ENCODE measurements at places on chromosomes 12 and 14.

DNA sequence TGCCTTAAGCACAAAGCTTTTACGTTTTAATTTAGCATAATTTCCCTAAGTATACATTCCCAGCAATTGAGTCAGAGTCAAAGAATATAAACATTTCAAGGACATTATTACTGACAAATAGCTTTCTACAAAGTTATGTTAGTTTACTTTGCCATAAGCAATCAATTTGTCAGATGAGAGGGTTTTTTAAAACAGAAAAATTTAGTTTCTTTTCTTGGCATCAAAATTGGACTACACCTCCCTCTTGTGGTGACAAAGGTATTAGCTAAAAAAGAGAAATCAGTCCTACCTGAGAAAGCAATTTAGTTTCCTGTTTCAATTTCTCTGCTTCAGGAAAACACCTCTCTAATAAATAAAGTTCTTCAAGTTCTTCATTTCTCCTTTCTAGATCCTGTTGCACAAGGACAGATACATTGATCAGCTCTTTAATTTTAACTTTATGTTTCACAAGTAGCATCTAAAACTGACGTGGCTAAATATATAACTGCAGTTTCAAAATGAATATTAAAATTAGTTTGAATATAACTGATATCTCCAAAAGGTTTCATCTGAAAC lies 39.9 kb downstream of the DNAI7 start:
- DNase-seq = no peak

DNA sequence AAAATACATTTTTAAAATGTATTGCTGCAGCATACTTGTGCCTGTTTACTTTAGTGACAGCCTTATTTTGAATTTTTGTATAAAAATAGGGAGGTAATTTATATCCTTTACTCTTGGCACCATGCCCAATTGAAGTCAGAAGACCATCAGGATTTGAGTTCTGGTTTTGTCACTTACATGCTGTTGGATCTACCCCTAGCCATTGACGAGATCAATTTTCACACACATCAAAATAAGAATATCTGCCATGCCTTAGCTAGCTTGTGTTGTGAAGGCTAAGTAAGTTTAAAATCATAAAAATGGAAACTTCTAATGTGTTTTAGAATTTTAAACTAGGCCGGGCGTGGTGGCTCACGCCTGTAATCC lies 381.8 kb downstream of the KCNH5 start:
- DNase-seq = no peak

GRCh38 chr14:36820901-36821300 lies 159.2 kb downstream of the PAX9 start:
- no peak for DNase-seq

- no peak for DNase-seq
These were observed 47.5 kb downstream of the BEGAIN start for GRCh38 chr14:100539766-100540140.

- DNase-seq = no peak
These were observed 40.9 kb upstream of the LRIG3 start for GRCh38 chr12:58961166-58961565.

DNA sequence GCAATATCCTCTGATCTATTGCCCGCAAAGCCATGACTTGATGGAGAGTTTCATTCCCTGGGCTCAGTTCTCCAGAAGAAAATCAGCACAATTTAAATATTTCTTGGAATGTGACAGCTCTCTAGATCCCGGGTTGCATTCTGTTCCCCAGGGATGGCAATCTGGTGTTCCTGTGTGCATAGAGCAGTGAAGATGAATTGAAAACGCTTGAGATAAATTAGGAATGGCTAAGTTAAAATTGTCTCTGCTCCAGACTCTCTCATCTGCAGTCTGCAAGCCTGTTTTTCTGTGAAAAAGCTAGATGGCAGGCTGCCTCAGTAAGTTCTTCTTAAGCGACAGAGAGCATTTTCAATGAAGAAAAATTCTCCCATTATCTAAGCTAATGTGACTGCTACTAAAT lies 582.5 kb upstream of the MGAT4C start:
- no peak for DNase-seq

- DNase-seq = no peak
These were observed 17.2 kb downstream of the TTC9 start for GRCh38 chr14:70658899-70659298.

DNA sequence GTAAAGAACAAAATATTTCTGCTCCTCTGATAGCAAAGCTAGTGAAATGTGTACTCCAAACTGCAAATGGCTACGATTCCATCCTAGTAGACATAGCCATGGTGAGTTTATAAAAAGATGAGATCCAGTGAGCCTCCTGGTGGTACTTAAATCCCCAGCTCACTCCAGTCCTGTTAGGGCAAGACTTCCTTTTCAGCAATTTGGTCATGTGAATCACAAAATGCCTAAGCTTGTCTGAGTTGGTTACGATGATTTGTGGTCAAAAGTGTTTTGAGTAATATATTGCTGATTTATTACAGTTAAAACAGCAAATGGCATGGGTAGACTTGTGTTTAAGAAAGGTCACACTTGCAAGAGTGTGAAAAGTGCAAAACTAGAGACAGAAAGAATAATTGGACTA lies 102.7 kb upstream of the NAV3 start:
- DNase-seq = no peak

DNA sequence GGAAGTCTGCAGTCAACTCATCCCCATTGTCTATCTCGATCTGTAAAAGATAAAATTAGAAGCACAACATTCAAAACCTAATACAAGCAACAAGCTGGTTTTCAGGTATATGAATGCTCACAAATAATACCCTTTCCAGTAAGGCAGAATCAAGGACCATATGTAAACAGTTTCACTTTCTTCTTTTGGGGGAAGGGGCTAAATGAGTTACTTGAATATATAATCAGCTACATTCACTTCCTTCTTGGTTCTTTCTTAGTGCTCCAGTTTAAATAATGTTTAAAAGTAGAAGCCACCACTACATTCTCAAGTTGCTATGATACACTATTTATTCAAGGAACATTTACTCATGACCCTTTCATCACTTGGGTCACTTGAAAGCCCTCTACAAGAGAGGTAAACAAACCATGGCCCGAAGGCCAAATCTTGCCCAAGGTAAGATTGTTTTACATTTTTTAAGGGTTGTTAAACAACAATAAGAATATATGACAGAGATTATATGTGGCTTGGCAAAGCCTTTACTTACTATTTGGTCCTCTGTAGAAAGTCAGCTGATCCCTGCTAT lies 10.3 kb downstream of the TWF1 start:
- no peak for DNase-seq

DNA sequence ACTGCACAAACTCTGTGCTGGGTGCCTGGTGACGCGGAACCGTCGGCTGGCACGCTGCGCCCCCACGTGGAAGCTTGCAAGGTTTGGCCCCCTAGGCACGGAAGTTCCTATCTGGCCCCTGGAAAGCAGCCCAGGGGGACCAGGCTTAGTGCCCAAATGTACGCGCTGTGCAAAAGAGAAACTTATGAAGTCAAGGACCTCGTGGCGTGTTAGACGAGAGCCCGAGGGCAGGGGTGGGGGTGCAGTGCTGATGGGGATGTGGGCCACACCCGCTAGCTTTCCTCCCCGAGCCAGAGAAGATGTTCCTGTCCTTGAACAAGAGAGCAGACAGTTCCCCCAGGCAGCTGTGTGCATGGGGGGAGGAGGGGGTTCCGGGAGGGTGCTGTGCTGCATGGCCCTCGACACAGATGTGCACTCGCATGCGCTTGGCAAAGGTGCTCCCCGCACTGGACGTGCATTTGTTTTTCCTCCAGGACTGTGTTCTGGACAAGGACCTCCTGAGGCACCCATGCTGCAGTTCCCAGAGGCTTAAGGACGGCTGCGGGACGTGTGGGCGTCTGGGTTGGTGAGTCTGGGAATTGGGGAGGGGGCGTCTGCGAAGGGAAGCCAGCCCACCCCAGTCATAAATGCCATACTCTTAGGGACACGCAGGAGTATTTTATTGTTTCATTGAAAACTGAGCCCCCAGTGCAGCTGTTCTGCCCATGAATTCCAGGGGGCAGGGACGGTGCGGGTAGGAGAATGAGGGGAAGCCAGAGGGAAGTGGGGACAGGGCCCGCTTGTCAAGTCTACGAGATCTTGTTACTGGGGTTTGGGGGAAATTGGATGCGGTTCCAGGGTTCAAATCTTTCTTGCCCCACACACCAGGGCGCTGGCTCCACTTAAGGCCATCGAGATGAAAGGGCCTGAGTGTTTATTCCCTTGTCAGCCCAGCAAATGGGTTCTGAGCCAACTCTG lies 80.0 kb downstream of the NTF3 start:
- DNase-seq = peak; percentile 18

GRCh38 chr14:63524537-63525155 lies 18.5 kb downstream of the PPP2R5E start:
- no peak for DNase-seq

DNA sequence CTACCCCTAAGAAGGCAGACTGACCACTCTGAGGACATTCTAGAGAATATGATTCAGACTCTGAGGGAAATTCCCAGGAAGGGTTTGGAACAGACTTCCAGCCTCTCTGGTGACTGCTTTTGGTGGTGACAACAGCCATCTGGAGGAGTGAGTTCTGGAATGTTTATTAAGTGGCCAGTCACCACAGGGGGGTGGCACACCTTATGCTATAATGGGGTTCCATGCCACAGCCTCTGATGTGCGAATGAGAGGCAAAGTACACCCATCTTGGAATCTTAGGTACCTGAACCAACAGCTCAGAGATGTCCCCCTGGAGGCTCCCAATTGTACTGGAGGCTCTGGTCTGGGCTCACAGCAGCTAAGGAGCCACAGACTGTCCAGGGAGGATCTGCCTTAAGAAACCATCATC lies 9.5 kb upstream of the TINF2 start:
- DNase-seq = no peak

DNA sequence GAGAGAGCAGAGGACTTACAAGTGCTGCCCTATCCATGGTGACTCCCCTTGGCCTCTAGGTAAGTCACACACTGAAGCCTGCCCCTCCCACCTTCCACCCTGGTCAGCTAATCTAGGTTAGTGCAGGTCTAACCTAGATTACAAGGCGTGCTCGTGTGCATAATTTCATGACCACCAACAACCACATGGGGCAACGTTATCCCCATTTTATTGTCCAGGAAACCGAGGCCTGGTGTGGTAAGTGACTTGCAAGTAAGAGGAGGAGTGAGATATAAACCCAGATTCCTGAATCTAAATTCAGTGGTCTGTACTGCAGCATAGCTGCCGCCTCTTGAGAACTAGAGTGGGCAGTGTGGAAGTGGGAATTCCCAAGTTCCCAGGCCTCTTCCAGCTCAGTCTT lies 171.1 kb downstream of the DAD1 start:
- no peak for DNase-seq

- no peak for DNase-seq
These were observed 6.4 kb downstream of the DICER1 start for GRCh38 chr14:95150910-95151309.

GRCh38 chr14:68692916-68693771 lies 99.7 kb downstream of the ZFP36L1 start:
- no peak for DNase-seq

DNA sequence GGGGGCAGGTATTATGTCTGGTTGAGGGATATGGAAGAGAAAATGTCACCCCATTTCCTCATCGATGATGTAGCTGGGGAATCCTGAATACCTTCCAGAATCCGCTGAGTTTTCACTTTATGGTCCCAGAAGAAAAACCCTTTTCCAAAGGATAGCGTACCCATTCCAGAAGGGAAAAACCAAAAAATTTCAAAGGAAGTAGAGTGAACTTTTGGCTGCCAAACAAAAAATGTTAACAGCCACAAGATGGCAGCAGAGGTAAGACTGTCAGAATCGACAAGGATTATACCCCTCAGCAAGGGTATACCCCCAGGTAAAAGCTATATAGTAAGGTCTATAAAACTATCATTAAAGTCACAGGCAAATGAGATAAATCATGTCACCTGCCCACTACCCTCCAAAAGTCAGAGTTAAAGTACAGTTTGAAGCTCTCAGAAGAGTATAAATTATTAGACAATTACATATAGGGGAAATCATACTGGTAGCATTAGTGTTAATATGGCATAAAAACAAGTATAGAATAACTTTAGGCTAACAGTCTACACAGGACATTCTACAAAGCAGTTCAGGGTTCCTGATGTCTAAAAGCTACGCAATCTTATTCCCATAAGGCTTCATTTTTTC lies 18.0 kb downstream of the ACIN1 start:
- no peak for DNase-seq

GRCh38 chr14:50607181-50607580 lies 47.2 kb downstream of the ATL1 start:
- DNase-seq = peak; percentile 44

DNA sequence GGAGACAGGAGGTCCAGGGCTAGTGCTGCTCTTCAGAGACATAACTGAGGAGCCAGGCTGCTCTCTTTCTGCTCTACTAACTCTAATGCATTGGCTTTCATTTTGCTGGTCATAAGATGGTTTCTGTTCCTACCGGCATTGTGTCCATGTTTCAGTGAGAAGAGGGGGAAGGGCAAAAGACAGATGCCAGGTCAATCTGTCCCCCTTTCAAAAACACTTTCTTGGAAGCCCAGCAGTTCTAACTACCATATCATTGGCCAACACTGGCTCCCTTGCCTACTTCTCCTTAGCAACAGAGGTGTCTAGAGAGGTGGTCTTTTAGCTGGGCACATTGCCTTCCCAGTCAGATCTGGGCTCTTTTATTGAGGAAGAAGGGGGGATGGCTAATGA lies 63.9 kb downstream of the TGFB3 start:
- DNase-seq = no peak

- DNase-seq = no peak
These were observed 431.3 kb downstream of the NPAS3 start for GRCh38 chr14:33369972-33370371.

- no peak for DNase-seq
These were observed 108.6 kb downstream of the BCL11B start for GRCh38 chr14:99163446-99163845.

GRCh38 chr12:13095266-13095995 lies 8.0 kb downstream of the GSG1 start:
- DNase-seq = no peak

GRCh38 chr12:28164644-28165275 lies 25.5 kb upstream of the CCDC91 start:
- no peak for DNase-seq

GRCh38 chr14:100498068-100498467 lies 89.1 kb downstream of the BEGAIN start:
- DNase-seq = no peak

DNA sequence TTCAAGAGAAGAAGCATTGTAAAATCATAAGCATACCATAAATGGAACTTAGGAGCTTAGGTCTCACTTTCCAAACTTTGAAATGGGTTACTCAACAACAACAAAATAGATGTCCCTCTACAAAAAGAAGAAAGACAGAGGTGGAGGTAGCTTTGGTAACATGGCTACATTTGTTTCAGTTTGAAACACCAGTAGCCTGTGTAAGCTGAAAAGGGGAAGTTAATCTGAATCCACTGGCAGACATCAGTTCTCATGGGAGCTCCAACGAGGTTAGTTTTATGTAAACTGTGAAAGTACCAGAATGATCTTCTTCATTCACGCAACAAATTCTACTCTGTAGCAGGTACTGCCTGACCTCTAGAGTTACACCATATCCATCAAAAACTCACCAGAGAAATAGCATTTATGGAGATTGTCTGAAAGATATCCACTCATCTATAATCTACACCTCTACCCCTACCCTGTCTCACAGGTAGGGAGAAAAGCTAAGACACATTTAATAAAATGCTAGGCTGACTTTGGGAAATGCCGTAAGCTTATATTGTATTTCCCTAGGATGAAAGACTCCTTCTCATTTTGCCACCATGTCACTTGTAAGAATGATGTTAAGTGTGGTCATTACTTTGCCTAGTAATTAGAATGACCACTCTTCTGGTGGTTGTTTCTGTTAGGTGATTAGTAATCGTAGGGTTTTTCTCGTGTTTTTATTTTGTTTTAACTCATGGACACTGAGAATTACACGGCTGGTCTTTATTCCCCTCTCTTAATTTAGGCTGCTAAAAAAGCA lies 224.1 kb downstream of the ASCL1 start:
- DNase-seq = no peak

GRCh38 chr14:94020267-94020666 lies 5.9 kb upstream of the OTUB2 start:
- DNase-seq = no peak

All from activated naive CD8-positive, alpha-beta T cell treated with anti-CD3 and anti-CD28 coated beads for 36 hours (primary cell).